ENCODE measurements at places on chromosomes 1 and 21.

DNA sequence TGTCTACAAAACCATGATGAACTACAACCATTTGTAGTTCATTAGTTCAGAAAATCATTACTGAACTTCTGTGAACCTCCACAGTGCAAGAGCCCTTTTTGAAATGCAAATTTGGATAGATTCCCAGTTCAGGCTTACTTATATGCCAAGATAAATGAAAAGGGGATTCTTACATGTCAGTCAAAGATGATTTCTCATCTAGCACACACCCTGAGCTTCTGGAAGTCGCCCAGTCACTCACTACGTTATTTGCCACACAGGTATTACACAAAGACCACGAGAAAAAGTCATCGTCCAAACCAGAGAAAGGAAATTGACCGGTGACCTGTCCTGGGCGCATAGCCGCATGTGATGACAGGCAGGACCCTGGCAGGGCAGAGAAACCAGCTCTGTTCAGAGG, 41.8 kb downstream of the ETS2 start:
- H3K4me1 ChIP-seq = peaks cover 22% of the 10 kb centered on the region
- no peak for DNase-seq
- no peaks in the 10 kb centered on the region for H3K27me3 ChIP-seq

GRCh38 chr1:6996866-6997265, 211.6 kb downstream of the CAMTA1 start:
- no peaks in the 10 kb centered on the region for H3K36me3 ChIP-seq
- DNase-seq = no peak
- no peak overlapping the region for H3K27ac ChIP-seq
- H3K4me3 ChIP-seq = no peak overlapping the region

DNA sequence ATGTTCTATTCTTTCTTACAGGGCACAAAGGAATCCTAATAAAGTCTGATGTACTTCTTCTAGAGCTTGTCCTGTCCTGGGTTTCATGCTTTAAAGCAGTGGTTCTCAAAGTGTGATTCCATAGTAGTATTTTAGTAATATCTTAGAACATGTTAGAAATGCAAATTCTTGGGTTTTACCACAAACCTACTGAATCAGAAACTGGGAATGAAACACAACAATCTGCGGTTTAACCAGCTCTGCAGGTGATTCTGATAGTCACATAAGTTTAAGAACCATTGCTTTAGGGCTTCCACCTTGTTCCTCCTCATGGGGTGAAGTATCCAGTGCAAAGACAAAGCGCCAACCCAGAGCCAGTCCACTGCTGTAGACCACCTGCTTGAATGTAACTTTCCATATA, 41.1 kb downstream of the NGF start:
- peaks cover 4% of the 10 kb centered on the region for H3K36me3 ChIP-seq
- no peak overlapping the region for H3K4me3 ChIP-seq
- no peak for DNase-seq
- peaks cover 32% of the 10 kb centered on the region for H3K4me1 ChIP-seq
- no peak overlapping the region for H3K27ac ChIP-seq

- no peak for DNase-seq
- H3K27ac ChIP-seq = no peak overlapping the region
- H3K4me3 ChIP-seq = no peak overlapping the region
- H3K36me3 ChIP-seq = peaks cover 13% of the 10 kb centered on the region
Measured at GRCh38 chr21:41851090-41851790, 27.9 kb downstream of the PRDM15 start.

DNA sequence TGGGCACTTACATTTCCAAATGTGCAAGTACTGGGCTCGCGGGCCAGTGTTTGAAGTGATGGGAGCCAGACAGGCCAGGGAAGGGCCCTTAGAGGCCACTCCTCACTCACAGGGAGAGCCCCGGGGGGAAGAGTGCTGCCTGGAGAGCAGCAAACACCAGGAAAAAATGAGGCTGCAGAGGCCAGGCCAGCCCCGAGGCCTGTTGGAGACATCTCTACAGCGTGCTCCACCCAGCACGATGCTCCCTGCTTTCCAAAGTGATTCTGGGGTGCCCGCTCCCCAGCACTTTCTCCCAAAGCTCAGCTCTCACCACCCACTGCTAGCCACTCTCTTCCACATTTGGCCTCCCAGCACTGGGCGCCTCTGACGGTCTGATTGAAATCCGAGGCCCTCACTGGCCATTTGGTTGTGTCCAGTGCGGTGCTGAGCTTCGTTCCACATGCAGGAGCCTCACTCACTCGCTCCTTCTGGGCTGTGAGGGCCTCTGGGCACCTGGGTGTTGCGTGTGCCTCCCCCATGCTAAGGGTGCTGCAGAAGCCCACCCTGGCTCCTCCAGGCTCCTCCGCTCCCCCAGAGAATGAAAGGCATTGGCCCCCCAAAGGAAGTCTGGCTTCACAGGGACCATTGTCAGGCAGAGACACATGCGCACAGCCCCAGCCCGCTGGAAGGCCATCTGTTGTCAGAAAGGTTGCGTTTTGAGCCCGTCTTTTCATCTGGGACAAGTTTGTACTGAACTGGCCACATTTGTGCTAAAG, 385.4 kb upstream of the VAMP3 start:
- DNase-seq = no peak
- no peak overlapping the region for H3K4me3 ChIP-seq
- no peaks in the 10 kb centered on the region for H3K36me3 ChIP-seq
- H3K4me1 ChIP-seq = peaks cover 54% of the 10 kb centered on the region

- H3K4me1 ChIP-seq = no peaks in the 10 kb centered on the region
- H3K4me3 ChIP-seq = no peak overlapping the region
- no peaks in the 10 kb centered on the region for H3K36me3 ChIP-seq
- H3K27ac ChIP-seq = no peak overlapping the region
- no peak for DNase-seq
Measured at GRCh38 chr1:4449972-4450371, 204.4 kb upstream of the AJAP1 start.

GRCh38 chr1:109454497-109455133, 11.7 kb upstream of the SYPL2 start:
- DNase-seq = no peak
- peaks cover 29% of the 10 kb centered on the region for H3K27me3 ChIP-seq
- H3K4me3 ChIP-seq = no peak overlapping the region
- no peaks in the 10 kb centered on the region for H3K4me1 ChIP-seq

DNA sequence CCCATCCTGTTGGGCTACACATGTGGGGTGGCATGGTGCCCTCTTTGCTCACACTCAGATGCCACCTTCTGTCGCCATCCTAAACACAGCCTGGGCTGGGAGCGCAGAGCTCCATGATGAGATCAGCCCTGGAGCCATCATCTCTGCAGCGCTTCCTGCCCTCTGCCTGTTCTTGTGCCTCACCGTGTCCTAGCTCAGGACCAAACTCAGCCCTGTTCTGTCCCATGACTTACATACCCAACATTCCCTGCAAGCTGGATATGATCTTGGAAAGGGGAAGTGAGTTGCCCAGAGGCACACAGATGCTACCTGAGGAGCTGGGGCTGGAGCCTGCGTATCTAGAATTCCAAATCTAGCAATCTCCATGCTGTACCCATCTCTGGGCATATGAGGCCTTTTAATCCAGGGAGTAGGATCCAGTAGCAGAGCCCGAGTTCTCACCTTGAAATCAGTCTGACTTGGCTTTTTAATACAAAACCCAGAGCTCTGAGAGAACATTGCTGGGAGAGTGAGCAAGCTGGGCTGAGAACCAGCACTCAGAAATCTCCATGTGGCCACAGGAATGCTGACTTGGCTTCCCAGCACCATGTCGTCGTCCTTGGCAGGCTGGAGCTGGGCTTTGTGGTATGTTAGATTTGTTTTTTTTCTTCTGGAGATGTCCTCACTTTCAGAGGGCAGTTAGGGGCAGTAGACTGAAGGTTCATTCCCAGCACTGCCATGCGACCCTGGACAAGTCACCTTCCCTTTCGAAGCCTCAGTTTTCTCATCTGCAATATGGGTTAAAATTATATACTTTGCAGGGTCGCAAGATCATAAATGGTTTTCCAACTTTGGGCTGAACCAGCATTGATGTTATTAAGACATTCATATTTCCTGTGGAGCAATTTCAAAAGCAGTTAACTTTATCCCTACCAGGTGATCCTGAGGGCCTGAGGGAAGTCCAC, 2.6 kb downstream of the ALPL start:
- H3K27ac ChIP-seq = no peak overlapping the region
- H3K27me3 ChIP-seq = peaks cover 59% of the 10 kb centered on the region
- no peaks in the 10 kb centered on the region for H3K36me3 ChIP-seq
- H3K4me3 ChIP-seq = no peak overlapping the region

- no peaks in the 10 kb centered on the region for H3K36me3 ChIP-seq
- no peak for DNase-seq
- H3K27me3 ChIP-seq = no peaks in the 10 kb centered on the region
- H3K4me3 ChIP-seq = no peak overlapping the region
Measured at GRCh38 chr1:201728731-201729130, 100.2 kb upstream of the IPO9 start.

DNA sequence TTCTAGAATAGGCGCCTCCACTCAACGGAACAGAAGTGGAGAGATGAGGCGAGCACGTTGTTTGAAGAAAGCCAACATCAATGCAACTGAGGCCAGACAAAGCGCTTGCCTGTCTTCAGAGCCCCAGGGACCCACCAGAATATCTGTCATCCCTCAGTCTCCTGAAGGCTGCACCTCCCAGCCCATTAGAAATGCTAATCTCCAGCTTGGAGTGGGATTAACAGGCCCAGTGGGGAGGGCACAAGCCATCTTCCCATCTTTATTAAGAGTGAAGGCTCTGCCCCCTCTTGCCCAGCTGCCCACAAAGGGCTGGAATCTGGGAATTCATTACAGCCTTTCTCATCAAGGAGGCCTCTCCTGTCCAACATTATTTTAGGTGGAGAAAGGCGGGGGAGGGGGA, 16.8 kb upstream of the CNTN2 start:
- peaks cover 38% of the 10 kb centered on the region for H3K27me3 ChIP-seq
- H3K27ac ChIP-seq = no peak overlapping the region
- DNase-seq = no peak
- no peaks in the 10 kb centered on the region for H3K4me1 ChIP-seq
- no peak overlapping the region for H3K4me3 ChIP-seq
- no peaks in the 10 kb centered on the region for H3K36me3 ChIP-seq

DNA sequence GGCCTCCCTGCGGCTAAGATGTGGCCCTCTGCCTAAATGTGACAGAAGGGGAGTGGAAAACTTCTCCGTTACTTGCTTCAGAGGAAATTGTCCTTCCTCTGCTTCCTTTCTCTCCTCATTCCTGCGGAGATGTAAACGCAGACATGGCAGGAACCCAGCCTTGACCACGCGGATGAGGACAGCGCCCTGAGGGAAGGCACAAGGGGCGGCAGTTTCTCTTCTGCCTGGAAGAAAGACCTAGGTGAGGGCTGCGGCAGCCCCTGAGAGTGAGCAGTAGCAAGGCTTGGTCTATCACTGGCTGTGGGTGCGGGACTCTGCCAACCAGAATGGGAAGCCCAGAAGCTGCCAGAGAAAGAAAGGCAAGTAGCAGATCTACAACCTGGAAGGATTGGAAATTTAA, 14.0 kb upstream of the CTPS1 start:
- no peak overlapping the region for H3K27ac ChIP-seq
- H3K27me3 ChIP-seq = no peaks in the 10 kb centered on the region
- DNase-seq = no peak

DNA sequence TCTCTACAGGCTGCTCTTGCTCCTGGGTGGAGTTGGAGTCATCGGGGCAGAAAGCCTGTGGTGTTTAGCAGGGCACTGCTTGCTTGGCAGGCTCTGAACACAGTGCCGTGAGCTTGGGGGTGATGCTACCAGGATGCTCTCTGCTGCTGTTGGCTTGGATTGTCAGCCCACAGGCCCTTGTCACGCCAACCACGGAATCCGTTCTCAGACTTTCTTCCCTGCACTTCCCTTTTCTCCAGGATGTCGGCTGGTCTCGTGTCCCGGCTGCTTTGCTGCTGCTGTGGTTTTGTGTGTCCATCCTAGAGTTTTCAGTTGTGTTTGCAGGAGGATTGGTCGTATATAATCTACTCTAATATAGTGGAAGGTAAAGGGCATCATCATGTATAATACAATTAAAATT, 44.4 kb upstream of the TTC34 start:
- DNase-seq = no peak
- no peak overlapping the region for H3K27ac ChIP-seq
- no peak overlapping the region for H3K4me3 ChIP-seq
- H3K27me3 ChIP-seq = no peaks in the 10 kb centered on the region

DNA sequence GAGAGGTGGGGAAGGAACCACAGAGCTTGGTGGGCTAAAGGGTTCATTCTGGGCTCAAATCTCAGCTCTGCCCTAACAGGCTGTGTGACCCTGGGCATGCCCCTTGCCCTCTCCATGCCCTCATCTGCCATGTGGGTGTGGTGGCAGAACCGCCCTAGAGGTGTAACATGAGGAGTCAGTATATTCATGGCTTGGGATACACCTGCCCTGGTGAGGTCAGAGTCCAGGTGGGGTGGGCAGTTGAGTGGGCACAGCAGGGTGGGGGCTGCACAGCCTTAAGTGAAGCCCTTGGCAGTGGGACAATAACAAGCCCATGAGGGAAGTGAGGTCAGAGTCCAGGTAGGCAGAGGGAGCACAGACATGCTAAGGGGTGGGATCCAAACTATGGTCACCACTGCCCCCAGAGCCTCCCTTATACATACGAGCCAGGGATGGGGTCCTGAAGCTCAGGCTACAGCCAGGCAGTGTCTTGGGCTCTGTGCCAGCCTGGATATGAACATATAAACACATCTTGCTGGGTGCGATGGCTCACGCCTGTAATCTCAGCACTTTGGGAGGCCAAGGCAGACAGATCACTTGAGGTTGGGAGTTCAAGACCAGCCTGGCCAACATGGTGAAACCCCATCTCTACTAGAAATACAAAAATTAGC, 59.0 kb upstream of the EFHD2 start:
- H3K4me1 ChIP-seq = peaks cover 2% of the 10 kb centered on the region
- no peak overlapping the region for H3K4me3 ChIP-seq

DNA sequence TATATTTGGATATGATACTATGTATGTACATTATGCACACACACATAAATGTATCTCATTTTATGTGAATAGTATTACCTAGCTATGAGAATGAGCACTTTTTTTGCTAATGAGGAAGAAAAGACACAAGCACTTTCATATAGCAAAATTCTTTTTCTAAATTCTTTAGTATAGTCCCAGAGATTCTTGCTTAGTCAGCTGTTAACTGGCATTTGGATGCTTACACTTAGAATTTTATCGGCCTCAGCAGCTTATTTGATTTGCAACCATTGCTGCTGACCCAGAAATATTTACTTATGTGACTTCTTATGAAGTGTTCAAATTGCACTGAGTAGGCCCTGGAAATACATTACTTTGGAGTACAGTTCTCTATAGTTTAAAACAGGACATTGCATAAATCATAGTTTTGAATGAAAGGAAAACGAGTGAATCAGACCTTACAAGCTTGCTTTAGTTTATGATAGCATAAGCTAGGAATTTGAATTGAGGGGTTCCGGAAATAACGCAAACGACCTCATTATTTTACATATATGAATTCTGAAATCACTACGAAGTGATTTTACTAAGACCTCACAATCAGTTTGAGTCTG, 653.9 kb upstream of the NEGR1 start:
- no peak overlapping the region for H3K27ac ChIP-seq
- no peaks in the 10 kb centered on the region for H3K27me3 ChIP-seq
- H3K36me3 ChIP-seq = peaks cover 5% of the 10 kb centered on the region
- no peak overlapping the region for H3K4me3 ChIP-seq

- no peaks in the 10 kb centered on the region for H3K36me3 ChIP-seq
- no peak for DNase-seq
- peak overlapping the region; percentile 86 for H3K27ac ChIP-seq
- peak overlapping the region; percentile 74 for H3K4me3 ChIP-seq
Measured at GRCh38 chr1:22428672-22429071, 23.0 kb upstream of the ZBTB40 start.

GRCh38 chr1:201060586-201060985, 37.1 kb upstream of the KIF21B start:
- H3K36me3 ChIP-seq = no peaks in the 10 kb centered on the region
- no peak overlapping the region for H3K4me3 ChIP-seq
- H3K27ac ChIP-seq = no peak overlapping the region
- no peak for DNase-seq
- H3K4me1 ChIP-seq = peaks cover 28% of the 10 kb centered on the region

- H3K27me3 ChIP-seq = no peaks in the 10 kb centered on the region
- peaks cover 4% of the 10 kb centered on the region for H3K36me3 ChIP-seq
- H3K27ac ChIP-seq = peak overlapping the region; percentile 32
- H3K4me1 ChIP-seq = peaks cover 20% of the 10 kb centered on the region
Measured at GRCh38 chr1:19312782-19313635, 883 bp downstream of the SLC66A1 start.
